ENCODE measurements at places on chromosomes 3 and 15.

GRCh38 chr15:99427210-99427609 lies 138.6 kb upstream of the MEF2A start:
- no peak for DNase-seq

DNA sequence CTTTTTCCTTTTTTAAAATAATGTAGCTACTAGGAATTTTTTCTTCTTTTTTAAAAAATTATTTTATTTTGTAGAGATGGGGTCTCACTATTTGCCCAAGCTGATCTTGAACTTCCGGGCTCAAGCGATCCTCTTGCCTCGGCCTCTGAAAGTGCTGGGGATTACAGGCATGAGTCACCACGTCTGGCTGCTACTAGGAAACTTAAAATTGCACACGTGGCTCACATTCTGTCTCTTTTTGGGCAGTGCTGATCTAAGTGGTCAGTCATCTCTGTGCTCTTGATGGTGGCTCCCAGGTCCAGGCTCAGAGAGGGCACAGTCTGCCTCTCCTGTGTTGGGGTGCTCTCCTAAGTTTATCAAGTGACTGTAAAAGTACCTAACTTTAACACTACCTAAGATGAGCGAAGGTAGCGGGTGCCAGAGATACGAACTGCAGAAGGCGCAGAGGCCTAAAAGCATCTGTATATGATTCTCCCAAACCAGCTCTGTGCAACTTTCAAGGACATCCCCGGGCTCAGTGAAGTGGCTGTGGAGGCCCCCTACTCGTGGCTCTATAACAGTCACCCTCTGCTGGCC lies 52.9 kb upstream of the SEC13 start:
- no peak for DNase-seq

GRCh38 chr3:121895121-121895520 lies 920 bp downstream of the SLC15A2 start:
- DNase-seq: no peak

- no peak for DNase-seq
Observed at GRCh38 chr3:183868796-183869195, 15.9 kb downstream of the PARL start.

- no peak for DNase-seq
Observed at GRCh38 chr3:117149584-117149983, 440.0 kb downstream of the TUSC7 start.
